Fibroblast of villous mesenchyme (primary cell): ENCODE measurements at places on chromosomes 4 and X. TPM values are rescaled to one million over a fixed set of nuclear protein-coding genes. Genes with fewer than 3 reads are reported as not detected.

The RAB33A gene
- 1.3 and 3.5 TPM in 2 replicates for total RNA-seq

The C4orf51 gene
- not detected in 2 replicates for total RNA-seq

The MAGEB1 gene
- total RNA-seq = not detected in 2 replicates

The IBSP gene
- not detected in 2 replicates for total RNA-seq

The MAMLD1 gene
- total RNA-seq = 0.86 and 1.3 TPM in 2 replicates

The ZAR1 gene
- under 0.01 TPM in 1 of 2 replicates, not detected in the other for total RNA-seq

The TLR6 gene
- 2.3 and 3.0 TPM in 2 replicates for total RNA-seq

The NPNT gene
- total RNA-seq = under 0.01 TPM in 1 of 2 replicates, not detected in the other

The GPR101 gene
- total RNA-seq = not detected in 2 replicates

The FGA gene
- not detected in 2 replicates for total RNA-seq

The ZDHHC15 gene
- under 0.01 TPM in 1 of 2 replicates, not detected in the other for total RNA-seq

- peak; percentile 13 for DNase-seq
Observed at GRCh38 chr4:40388239-40388638, 53.1 kb downstream of the CHRNA9 start.

DNA sequence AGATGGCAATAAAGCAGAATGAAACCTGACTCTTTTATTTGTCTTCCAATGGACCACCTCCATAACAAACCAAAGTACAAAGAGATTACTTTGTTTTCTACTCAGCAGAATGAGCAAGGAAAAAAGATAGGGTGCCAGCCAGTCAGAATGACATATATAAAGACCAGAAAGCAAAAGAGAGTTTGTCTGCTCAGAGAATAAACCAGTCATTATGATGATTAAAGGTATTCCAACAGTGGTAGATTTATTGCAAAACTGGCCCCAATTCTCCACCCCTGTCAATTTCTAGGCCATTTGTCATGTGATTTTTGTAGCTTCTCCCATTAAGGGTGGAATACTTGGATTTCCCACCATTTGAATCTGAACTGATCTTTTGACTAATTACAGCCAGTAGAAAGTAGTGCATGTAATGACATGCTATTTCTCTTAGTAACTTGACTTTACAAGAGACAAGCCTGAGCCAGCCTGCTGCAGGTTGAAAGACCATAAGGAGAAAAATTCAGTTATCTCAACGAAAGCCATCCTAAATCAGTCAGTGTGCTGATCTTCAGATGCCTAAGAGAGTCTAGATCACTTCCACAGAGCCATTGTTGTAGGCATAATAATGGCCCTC, 203.1 kb downstream of the EPHA5 start:
- no peak for DNase-seq

DNA sequence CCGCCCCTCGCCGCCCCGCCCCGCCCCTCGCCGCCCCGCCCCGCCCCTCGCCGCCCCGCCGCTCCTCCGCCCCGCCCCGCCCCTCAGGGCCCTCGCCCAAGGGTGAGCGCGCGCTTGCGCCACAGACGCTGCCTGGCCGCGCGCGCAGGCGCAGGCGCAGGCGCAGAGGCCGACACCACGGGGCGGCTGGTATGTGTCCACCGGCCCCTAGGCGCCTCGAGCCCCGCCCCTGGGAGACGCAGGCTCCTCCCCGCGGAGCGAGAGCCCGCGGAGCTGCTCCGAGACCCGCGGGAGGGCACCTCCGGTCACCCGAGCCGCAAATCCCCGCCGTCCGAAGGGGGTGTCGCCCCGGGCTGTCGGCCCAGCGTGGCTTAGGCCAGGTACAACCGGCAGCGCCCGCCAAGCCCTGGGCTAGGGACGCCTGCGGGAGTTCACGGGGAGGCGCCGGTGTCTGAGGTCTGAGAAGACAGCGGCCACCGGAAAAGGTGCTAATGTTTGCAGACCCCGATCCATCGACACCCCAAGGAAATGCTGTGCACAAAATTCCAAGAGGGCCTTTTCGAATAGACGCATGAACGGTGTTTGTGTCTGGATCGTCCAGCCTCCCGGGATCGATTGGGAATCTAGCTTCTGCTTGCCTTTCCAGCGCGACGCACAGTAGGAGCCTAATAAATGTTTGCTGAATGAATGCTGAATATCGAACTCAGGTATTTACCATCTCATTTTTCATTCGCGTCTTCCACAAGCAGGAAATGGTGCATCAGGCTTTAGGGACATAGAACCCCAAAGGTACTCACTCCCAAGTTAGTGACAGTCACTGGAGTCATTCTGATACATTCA, 473 bp upstream of the CCNQ start:
- peak; percentile 85 for DNase-seq

GRCh38 chrX:134460862-134461220, 876 bp downstream of the HPRT1 start:
- DNase-seq = peak; percentile 11

DNA sequence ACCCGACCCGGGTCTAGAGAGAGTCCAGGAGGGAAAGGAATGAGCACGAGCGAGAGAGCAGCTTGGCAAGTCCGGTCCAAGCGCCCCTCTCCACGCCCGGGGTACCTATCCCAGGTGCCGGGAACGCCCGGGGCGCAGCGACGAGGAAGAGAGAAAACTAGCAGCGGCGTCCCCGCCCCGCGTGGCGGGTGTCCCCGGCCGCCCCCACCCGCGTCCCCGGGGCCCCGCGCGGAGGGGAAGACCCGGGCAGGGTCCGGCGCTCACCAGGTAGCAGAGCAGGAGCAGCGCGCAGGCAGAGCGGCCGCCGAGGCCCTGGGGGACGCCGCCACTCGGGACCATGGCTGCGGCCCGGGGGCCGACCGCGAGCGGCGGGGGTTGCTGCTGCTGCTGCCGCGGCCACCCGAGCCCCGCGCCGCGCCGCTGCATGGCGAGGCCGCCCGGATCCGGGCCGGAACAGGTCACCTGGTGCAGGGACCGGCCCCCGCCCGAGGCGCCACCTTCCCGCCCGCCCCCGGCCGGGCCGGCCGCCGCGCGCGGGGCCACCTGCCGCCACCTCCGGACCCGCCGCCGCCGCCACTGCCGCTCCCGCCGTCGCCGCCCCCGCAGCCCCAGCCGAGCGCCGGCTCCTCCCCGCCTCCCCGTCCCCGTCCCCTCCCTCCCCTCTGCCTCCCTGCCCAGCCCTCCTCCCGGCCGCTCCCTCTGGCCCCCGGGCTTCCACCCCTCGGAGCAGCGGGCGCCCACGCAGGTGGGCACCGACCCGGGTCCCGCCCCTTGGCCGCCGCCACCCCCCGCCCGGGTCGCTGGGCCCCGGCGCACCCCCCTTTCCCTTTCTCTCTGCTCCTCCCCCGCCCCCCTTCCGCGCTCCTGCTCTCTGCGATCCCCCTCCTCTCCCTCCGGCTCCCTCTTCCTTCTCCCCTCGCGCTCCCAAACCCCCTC, at the start of gene SEL1L3:
TSS of gene SEL1L3 (minus strand) at position 578 of the 936 bp plus-strand sequence. CDS start at position 426, 152 bp downstream.
- DNase-seq = no peak

- no peak for DNase-seq
Observed at GRCh38 chrX:40772290-40772689, 36.9 kb upstream of the MED14 start.

DNA sequence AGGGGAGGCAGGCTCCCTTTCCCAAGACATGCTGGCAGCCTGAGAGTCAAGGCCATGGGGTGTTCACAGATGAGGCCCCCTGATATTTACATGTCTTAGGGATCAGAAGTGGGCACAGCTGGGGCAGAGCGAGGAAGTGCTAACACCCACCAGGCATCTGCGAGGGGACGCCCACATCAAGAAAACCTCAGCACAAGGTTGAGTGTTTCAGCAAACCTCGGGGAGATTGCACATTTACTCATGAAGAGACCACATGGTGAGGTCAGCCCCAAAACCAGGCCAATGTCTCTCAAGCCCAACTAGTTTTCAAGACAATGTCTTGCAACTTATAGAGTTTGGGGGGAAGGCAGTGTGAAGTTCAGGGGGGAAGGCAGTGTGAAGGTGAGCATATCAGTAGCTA, 55.2 kb downstream of the CLNK start:
- DNase-seq = no peak

DNA sequence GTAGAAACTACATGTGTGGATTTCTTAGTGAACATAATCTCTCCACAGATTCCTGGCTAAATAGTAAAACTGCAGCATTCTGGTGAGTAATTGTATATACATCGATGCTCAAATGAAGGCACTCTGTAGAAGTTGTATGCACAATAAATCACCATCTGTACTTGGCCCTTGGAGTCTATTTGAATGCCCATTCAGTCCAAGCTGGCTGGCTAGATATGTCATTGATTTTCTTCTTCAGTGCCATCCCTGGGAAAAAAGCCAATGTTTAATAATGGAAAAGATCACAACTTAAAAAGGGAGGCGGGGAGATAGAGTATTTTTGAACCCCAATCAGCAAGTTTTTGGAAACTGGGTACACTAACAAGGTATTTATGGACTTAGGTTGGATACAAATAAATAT, 381.0 kb upstream of the TEX13C start:
- no peak for DNase-seq

DNA sequence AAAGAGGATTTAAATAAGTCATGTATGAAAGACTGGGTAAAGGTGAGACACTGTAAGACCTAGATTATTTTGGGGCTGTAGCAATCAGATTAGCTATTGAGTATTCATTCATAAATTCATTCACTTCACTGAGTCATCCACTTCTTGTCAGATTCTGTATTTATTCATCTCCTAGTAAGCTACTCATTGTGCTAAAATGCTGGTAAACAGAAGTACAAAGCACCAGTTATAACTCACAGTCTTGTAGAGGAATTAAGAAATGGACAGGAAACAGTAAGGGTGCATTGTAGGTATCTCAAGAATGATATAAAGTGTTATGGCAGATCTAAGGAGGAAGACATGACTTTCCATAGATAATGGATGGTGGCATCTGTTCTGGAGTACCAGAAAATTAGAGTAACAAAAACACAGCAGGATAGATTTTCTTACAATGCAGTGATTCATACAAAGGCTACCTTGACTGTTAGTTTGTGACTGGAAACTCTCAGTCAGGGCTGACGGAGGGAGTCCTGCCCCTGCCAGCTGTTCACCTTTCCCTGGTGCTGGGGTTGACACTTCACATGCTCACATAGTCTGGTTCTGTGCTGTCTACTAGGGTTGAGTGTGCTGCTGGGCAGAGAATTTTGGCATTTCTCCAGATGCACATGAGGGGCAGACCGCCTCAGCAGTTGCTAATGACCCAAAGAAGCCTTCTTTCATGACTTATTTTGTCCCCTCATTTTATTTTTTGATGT, 26.5 kb upstream of the HAND2 start:
- DNase-seq = no peak

DNA sequence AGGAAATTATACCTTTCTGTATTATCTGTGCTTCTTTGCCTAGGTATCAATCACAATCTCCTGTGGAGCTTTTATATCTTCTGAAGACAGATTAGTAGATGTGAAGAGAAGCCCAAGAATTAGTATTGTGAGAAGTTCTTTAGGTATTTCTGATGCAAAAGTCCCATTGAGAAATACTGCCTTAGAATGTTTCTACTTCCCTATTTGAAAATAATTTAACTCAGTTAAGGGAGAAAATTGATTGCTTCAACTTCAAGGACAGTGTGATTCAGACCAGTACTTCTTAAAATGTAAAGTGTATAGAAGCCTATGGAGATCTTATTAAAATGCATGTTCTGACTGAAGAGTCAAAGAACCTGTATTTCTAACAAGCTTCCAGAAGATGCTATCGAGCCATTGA, 9.0 kb downstream of the EIF1AX start:
- DNase-seq = no peak

DNA sequence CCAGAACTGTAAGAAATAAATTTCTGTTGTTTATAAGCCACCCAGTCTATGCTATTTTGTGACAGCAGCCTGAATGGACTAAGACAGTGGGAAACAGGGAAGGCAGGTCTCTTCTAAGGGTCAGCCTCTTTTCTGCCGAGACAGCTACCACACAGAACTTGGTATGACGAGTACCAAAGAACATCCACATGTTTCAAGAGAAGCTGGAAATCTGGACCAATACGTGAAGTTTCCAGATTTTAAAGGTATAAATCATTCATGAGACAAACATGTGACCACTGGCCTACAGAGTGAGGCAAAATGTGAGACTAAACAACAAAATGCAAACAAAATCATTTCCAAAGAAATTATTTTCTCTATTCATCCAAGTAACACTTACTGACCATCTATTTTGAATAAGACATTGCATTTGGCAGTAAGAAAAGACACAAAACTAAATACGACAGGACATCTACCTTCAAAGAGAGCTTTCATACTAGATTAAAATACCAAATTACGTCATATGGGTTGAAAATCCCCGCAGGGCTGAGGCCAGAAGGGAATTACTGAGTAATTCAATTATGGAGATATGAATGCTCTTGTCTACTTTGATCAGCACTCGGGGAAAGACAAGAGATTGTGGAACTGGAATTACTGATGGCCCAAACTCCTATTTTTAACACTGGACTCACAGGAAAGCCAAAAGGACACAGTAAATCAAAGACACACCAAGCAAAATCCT, 7.2 kb downstream of the SCARB2 start:
- DNase-seq = peak; percentile 64

GRCh38 chr4:61580721-61581377, 380.7 kb downstream of the ADGRL3 start:
- no peak for DNase-seq

DNA sequence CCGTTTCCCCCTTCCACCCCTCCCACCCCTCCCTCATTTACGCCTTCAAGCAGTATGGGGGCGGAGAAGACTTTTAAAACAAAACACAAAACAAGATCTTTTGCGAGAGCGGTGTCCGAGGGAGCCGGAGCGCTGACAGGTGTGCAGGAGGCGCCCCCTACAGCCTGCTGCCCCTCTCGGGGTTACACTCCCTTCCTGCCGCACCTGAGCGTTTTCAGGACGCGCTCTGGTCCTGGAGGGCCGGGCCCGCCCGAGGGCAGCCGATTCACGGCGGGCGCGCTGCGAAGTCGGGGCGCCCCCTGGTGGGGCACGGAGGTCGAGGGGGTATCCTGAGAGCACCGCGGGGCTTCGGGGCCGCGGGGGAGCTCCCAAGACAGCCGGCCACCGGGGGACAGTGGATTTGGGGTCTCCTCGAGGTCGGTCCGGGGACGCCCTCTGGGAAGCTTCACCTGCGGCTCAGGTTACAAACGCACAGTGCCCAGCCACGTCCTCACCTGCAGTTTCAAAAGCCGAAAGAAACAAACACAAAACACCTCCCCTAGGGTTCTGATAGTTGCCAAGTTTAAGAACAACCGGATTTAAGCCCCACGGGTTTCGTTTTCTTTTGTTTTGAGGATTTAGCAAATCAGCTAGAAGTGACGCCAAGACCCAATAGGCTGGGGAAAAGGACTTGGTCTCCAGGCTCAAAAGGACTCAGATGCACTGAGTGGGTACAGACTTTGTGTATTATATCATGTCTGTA, 8.0 kb upstream of the NEUROG2 start:
- peak; percentile 32 for DNase-seq

GRCh38 chr4:152255437-152255836, 280.5 kb downstream of the FBXW7 start:
- no peak for DNase-seq

GRCh38 chr4:126775485-126776106, 857.2 kb upstream of the INTU start:
- no peak for DNase-seq

DNA sequence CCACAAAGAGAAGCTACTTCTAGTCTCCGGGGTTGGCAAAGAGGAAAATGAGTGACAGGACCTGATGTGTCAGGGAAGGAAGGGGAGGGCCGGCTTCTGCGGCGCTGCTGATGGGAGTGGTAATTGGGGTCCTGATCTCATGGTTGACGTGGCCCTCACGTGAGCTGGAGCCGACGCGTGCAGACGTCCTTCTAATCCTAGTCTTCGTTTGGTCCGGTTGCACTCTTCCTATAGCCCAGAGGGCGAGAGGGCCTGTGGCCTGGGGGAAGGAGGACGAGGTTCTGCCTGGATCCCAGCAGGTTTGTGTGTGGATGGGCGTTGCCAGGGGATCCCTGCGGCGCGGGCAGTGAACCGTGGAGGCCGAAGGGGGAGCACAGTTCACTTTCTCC, at the start of gene ARMCX1:
TSS of gene ARMCX1 (plus strand) at position 186 of the 389 bp plus-strand sequence. CDS start 2,384 bp downstream, outside the sequence.
- peak; percentile 85 for DNase-seq
